ENCODE measurements at places on chromosomes 11 and 22.

DNA sequence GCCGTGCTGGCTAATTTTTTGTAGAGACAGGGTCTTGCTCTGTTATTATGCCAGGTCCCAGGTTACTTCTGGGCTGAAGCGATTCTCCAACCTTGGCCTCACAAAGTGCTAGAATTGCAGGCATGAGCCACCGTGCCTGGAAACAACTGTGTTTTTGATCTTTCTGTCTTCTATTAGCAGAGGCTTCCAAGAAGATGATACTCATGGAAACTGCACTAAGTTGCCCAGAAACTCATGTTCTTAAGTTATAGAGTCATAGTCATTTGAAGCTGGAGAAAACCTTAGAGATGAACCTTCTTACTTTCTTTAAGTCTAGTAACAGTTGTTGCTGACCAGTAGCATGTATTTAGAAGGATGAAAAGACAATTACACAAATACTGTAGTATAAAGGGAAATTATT, 37.1 kb upstream of the HSPA8 start:
- no peak for DNase-seq

GRCh38 chr11:16632295-16633200, 105.9 kb upstream of the C11orf58 start:
- DNase-seq: no peak

DNA sequence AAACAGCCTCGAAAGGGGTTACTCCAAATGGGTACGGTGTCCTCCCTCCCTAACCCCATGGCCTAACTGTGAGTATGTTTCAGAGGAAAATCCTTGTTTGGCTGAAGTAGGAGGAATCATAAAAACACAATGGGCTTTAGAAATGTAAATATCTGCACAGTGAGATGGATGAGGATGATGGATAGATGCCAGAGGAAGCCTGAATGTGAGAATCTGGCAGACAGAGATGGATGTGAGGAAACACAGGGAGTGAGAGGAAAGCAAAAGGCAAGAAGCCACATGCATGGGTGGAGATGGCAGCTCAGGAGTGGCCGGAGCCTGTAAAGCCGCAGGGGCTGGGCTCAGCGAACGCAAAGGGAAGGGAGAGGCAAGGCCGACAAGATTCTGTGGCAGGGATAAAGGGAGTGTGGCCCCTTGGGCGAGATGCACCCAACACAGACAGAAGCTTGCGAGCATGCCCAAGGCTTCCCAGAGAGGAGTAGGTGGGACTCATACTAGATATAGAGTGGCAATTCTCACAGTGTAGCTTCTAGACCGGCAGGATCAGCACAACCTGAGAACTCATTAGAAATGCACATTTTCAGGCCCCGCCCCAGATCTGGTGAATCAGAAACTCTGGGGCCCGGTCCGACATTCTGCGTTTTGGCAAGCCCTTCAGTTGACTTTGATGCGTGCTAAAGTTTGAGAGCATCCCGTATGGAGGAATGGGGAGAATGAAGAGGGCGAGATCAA, 237.3 kb upstream of the CADM1 start:
- DNase-seq: no peak

- no peak for DNase-seq
Observed at GRCh38 chr11:47189100-47189834, 3.0 kb upstream of the PACSIN3 start.

DNA sequence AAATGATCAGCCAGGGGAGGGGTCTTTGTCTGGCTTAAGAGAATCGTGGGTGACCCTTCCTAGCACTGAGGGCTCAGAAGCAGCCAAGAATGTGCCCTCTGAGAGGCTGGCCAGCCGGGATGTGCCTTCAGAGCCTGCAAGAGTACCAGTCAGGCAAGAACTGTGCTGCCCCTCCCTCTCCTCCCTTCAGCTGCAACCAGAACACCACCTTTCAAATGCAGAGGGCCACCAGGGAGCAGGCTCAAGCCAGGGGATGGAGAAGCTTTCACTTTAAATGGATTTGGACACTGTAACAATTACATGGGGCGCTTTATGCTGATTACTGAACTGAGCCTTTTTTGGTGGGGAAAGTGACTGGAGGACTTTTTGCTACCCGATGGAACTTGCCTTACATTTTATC, 44.9 kb upstream of the TENM4 start:
- DNase-seq: no peak

DNA sequence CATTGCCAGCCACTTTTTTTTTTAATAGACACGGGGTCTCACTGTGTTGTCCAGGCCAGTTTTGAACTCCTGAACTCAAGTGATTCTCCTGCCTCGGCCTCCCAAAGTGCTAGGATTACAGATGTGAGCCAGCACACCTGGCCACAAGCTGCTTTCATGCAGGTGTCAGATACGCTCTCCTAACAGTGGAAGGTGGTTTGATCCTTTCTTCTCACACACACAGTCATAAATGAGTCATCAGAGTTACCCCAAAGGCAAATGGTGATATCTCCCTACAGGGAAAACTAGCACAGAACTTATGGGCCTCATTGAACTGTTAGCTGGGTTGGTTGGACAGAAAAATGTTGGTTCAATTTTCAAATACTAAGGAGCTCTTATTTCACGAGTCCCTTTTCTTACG, 38.2 kb upstream of the UBASH3B start:
- no peak for DNase-seq

GRCh38 chr11:4654635-4655369, 11.0 kb downstream of the OR51E1 start:
- DNase-seq: no peak

DNA sequence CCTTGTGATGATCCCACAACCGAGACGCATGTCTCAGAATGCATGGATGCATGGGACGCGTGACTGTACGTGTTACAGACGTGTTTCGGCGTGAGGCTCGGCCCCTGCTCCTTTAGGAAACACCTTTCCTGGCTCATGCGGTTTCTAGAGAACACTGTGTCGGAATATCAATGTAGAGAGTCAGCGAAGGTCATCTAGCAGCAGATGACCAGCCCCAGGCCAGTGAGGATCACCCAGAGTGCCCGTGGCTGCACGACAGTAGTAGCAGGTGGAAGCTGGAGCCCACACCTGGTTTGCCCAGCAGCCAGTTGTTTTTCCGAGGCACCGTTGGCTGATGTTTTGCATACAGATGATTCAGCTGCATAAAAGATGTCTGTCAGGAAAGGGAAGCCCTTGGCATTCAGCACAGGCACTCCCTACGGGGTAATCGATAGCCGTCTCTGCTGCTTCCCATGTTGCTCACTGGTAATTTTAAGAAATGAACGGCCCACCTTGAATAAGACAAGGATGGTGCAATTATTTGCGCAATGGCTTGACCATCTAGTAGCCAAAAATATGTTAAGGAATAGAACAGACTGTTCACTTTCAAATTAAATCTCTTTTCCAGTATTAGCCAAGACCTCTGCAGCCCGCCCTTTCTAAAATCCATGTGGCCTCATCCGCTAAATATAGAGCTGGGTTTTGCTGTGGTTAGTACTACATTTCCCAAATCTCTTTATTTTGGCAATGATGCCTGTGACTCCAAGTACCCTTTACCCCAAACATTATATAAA, 1.1 kb upstream of the CLTCL1 start:
- DNase-seq: no peak

GRCh38 chr22:39935116-39935515, 25.1 kb upstream of the TMA7B start:
- no peak for DNase-seq

- no peak for DNase-seq
Observed at GRCh38 chr22:18005201-18005926, 19.0 kb downstream of the MICAL3 start.

- DNase-seq: no peak
Observed at GRCh38 chr11:64020976-64021756, 14.6 kb upstream of the FLRT1 start.
